ENCODE measurements at places on chromosomes 6 and 20.

DNA sequence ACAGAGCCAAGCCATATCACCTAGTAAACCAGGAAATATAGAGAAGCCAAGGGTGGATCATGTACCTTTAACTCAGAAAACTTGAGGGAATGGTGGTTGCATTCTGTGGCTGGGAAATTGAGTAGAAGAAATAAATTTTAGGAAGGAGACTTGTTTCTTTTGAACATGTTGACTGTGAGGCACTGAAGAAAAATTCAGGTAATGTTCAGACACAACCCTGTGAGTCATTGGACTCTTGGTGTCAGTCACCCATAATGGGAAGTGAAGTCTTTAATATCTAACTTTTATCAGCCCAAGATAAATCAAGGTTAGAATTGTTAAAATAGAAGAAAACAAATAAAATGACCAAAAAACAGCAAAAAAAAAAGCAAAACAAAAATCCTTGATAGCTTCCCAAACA lies 98.8 kb upstream of the GRIK2 start:
- DNase-seq, result peak; percentile 66

GRCh38 chr6:33901822-33902456 lies 98.1 kb upstream of the MLN start:
- DNase-seq, result no peak

DNA sequence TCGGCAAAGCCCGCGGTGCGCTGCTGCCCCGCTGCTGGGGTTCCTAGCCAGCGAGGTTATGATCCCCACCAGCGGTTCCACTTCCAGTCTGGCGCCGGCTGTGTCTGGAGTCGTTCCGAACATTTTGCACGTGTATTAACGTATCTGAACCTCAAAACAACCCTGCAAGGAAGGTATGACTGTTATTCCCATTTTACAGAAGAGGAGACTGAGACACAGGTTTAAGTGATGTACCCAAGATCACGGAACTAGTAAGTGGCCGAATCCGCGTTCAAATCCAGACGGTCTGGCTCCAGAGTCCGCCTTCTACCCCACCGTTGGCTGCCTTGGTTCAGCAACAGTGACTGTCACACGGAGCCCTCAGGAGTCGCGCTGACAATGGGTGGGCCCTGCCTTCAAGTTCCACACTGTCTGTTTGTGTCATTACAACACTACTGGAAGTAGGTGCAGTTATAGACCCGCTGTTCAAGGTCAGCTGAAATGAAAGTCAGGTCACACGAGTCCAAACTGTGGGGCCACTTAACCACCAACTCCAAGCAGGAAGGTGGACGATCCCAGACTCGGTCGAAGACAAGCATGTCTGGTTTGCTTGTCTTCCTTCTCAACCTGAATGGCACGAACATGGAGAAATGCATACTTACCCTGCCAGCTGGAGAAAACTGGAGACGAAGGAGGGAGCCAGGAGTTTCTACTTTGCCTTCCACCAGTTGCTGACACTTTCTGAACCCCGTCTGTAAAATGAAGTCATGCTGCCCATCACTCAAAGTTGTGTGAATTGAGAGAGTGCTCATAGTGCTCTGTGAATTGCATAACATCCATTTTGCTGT lies 803 bp upstream of the SRXN1 start:
- DNase-seq, result no peak

DNA sequence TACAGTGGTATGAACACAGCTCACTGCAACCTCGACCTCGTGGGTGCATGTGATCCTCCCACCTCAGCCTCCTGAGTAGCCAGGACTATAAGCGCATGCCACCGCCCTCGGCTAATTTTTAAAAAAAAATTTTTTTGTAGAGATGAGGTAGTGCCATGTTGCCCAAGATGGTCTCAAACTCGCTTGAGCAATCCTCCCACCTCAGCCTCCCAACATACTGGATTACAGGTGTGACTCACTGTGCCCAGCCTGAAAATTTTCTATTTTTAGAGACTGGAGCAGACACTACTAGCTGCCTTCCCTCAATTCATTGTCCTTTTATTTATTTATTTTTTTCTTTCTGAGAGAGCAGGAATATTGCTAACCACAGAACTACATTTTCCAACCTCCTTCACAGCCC lies 20.3 kb upstream of the GTF3C6 start:
- DNase-seq, result no peak

DNA sequence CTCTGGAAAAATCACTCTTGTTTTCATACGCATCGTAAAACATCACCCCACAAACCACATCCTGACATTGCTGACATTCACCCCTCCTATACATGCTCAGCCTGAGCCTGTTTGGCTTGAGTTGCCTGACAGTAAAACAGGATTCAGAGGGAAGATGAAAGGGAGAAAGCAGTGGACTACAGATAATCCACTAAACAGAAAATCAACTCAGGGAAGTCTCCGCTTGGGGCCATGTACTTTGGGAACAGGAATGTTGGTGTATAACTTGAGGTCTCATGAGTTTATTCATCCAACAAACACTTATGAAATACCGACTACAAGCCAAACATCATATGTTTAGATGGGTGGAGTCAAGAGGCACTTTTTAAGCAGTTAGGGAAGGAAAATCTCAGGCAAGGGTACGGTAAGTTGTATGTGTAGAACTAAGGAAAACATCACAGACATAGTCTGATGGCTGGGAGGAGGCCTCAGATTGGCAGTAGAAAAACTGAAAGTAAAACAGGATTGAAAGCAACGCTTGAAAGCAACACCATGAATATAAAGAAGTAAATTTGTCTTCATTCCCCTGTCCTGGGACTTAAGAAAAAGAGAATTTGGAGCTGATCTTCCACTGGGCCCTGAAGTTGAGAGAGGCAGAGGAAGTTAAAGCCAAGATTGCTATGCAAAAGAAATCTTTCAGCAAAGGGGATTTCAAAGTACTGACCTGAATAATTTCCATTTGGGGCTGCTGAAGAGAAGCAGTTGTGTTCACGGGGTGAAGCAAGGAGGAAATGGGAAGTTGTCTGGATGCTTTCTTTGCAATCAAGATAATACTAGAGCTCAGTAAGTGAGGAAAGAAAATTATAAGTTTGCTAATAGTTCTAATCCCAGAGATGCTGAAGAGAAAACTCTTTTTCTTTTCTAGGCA lies 28.8 kb downstream of the PDE7B start:
- peak; percentile 86 for DNase-seq

DNA sequence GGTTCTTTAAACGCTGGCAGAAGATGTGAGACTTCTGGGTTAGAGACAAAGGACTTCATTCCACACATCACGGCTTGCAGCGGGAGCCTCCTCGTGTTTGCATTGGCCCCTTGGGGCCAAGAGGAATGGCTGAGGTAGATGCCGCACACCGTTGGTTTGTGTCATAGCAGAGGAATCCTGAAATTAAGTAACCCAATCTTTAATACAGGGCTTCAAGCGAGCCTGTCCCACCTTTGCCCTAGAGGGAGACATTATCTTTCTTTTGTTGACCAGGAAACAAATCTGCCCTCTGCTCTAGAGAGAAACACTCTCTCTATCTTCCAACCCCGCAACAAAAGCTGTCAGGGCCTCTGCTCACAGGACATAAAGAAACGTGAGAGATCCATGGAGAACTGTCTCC lies 277.5 kb upstream of the ZFP64 start:
- DNase-seq, result no peak

DNA sequence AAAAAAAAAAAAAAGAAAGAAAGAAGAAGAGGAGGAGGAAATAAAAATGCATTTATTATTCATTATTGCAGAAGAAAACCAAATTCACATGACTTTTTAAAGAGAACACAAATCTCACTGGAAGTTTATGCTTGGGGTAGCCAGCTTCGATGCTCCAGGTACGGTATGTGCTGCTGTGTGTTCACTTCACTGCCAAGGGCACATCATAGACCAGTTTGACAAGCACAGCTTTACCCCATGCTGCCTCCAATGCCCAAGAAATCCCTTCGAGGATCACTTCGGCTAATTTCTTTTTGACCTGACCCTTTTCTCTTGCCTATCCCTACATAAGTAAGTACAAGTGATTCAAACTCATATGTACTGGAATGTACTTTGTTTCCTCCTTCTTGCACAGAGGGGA lies 41.9 kb upstream of the RBM24 start:
- no peak for DNase-seq

DNA sequence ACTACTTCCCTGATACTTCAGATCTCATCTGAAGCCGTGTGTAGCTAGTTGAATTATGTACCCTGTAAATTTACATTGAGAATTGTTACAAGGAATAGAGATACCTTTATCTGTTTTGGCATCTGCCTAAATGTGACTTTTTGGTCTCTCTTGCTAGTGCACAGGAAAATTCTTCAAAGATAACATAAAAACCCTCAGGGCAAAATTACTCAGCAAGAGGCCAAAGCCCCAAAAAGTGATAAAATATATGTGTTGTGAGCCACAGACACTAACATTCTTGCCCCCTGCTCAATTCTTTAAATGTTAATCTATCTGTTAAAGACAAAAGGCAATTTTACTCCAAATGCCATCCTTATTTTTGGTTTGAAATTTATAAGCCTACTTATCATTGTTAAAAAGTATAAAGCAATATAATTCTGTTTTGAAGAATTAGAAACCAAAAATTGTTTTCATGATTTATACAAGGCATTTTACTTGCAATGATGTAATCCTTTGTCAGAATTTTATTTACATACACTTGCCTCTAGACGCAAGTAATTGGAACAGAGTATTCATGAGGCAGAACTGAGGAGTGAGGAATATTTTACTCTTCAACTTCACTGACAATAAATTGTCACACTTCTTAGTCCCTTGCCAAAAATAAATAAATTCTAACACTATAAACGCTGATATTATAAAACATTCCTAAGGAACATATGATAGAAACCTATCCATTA lies 186.2 kb downstream of the EPM2A start:
- DNase-seq, result no peak

GRCh38 chr6:85458782-85459181 lies 8.9 kb downstream of the NT5E start:
- DNase-seq, result peak; percentile 59

DNA sequence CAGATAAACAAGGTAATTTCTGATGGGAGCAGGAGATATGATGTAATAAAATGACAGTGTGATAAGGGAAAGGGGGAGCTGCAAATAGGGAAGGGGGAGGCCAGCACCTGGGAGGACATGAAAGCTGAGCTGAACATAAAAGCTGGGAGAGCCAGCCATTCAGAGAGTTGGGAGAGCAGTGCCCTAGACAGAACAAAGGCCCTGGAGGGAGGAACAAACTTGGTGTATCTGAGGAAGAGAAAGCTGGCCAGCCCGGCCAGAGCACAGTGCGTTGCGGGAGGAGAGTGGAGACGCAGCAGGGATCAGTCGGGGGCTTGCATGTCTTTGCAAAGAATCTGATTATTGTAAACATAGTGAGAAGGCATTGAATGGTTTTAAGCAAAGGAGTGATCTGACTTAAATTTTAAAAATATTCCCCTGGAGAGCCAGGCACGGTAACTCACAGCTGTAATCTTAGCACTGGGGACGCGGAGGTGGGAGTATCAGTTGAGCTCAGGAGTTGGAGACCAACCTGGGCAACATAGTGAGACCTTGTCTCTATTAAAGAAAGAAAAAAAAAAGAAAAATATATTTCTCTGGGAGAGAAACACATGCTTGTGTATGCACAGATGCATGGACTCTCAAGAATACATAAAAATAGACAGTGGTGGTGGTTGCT lies 318.2 kb downstream of the ZFAND3 start:
- no peak for DNase-seq

DNA sequence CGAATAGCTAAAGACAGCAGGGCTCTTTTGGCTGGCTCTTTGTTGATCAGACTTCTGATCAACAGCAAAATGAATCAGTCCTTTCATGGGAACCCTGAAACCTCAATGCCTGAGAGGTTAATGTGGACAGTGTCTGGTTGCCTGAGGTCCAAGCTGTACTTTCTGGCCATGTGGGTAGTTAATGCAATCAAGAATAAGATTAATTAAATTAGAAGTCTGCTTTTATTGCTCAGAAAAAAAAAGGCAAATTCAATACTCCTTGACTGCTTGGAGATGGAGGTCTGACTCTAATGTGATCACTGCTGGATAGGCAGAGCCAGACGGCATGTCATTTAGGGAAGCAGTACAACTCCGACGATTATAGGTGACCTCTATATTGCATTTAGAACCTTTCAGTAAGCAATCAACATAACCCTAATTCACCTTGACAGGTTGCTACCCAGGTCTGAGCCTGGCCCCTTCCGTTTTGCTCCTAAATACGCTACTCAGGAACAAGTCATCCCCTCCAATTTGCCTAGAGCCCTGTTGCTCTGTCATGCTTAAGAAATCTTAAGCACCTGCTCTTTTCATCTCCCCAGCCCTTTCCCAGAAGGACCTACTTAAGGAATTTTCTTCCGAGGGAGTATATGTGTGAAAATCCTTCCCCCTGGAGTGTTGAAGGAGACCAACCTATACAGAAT lies 370.0 kb upstream of the SPTLC3 start:
- no peak for DNase-seq

GRCh38 chr6:166266336-166266735 lies 41.9 kb downstream of the PRR18 start:
- DNase-seq, result no peak

- no peak for DNase-seq
These were observed 17.0 kb downstream of the NFATC2 start for GRCh38 chr20:51525241-51526105.

- DNase-seq, result no peak
These were observed 551.6 kb downstream of the COL12A1 start for GRCh38 chr6:74654296-74654695.

DNA sequence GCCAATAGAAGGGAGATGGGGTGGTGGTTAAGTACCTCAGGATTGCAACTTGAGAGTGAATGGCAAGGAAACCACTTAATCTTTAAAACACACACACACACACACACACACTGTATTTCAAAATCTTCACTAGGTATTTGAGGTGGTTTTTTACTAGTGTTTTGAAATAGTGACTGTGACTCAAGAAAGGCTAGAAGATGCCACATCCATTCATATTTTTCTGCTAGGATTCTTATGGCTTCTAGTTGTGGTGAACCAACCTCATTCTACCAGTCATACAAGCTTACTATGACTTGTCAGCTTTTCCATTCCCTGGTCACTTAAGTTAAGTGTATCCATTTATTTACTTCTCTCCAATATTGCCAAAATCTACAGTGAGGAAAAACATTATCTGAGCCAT lies 519.4 kb upstream of the JAG1 start:
- DNase-seq, result peak; percentile 17

DNA sequence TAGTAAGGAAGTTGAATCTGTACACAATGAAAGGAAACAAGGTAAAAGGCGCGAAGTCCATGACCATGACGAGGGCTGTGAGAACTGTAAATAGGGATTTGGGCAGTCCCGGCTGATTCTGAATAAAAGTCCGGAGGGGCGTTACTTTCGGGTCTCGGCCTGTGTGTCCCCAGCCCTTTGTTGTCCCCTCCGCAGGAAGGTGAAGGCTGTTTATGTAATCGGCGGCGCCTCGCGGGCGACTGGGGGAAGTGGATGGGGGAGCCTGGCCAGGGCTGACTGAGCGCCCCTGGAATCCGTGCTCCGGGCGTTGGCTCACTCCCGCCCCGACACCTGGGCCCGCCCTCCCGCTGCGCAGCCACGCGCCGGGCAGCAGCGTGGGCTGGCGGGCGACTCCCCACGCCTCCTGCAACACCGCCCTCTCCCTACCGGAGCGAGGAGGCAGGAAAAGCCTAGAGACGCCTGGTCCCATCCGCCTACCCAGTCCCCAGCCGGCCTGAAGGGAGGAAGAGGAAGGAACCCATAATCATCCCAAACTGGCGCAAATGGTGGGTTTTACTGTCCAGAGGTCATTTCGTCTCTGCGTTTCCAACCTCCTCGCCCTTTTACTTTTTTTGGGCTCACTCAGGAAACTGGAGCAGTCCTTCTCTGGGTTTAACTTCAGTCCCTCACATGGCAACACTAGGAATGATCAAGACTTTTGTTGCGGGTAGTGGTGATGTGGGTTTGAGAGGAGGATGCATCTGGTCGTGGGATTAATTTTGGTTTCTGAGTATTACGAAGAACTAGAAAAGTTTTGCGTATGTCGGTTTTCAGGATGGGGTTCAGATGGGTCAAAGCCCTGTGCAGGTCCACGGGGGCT lies 12.1 kb downstream of the TRIM31 start:
- no peak for DNase-seq
